ENCODE measurements at places on chromosomes 12 and 14. TPM values are rescaled to one million over a fixed set of nuclear protein-coding genes. Genes with fewer than 3 reads are reported as not detected.

Gene SAMD15
- polyA plus RNA-seq, result 12.7 TPM

Gene NCAPD2
- polyA plus RNA-seq, result 83.5 TPM

Gene FOS
- polyA plus RNA-seq, result 477 TPM

Gene KMT2D
- 57.7 TPM for polyA plus RNA-seq

DNA sequence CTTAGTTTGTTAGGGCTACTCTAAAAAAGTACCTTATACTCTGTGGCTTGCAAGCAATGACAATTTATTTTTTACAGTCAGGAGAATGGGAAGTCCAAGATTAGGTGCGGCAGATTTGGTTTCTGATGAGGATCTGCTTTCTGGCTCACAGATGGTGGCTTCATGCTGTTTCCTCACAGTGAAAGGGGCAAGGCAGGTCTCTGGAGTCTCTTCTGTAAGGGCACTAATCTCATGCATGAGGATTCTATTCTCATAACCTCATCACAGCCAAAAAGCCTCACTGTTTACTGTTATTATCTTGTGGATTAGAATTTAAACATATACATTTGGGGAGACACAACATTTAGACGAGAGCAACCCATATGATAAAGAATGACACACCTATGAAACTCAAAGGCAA is 1957.4 kb upstream of the SEL1L start:
- no peak for DNase-seq

DNA sequence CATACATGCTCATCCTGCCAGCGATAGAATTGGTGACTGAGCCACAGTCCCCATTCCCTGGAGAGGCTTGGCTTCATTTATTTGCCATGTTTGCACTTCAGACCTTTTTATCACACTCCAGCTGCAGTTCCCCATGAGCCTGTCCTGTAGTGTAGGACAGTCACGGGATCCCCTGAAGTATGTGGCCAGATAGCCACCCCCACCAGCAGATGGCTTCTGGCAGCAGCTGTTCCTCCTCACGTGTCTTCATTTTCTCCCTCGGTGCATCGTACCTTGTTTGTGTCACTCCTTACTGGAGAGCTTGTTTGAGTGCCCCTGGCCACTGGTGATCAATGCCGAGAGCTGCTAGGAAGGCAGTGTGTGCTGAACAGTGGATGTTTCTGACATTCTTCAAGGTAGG is 40.2 kb downstream of the UBE3B start:
- no peak for DNase-seq

GRCh38 chr14:99982537-99983250 is 82.5 kb upstream of the EVL start:
- DNase-seq, result peak; percentile 64

DNA sequence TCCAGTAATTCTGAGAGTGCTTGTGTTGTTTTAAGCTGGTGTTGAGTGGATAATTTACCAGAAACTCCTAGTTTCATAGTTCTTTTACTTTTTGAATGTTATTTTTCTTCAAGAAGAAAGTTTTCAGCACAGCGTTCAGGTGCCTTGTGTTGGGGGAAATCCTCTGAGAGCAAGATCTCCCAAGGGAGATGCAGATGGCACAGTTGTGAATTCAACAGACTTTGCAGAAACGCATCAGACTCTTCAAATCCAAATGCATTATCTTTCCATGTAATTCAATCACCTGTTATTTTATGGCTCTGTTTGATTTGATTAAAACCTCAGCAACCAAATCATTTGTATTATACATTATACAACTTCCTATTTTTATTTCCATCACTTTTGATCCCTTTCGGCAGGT is 439.9 kb downstream of the EGLN3 start:
- no peak for DNase-seq

GRCh38 chr14:93458234-93458633 is 27.5 kb downstream of the UNC79 start:
- no peak for DNase-seq

DNA sequence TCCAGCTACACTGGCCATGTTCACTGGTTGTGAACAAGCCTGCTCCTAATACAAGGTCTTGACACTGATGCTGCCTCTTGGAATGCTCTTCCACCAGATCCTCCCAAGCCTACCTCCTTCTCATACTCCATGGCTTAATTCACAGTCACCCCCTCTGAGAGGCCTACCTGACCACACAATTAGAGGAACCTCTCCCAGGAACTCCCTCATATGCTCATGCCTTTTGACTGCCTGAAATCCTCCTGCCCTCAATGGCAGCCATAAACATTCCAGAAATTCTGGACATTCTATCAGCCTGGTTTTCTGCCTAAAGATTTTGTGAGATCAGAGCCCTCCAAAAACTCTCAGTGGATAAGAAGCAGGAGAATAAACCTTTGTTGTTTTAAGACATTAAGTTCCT is 340.2 kb downstream of the C12orf75 start:
- DNase-seq, result no peak

DNA sequence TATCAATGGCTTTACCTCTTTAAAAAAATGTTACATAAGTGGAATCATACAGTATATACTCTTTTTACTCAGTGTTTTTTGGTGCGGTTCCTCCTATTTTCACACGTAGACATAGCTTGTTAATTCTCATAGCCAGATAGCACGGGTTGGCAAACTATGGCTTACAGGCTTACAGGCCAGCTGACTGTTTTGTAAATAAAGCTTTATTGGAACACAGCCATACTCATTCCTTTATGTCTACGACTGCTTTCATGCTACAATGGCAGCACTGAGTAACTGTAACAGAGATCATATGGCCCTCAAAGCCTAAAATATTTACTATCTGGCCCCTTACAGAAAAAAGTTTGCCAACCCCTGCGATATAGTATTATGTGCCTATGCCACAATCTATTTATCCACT is 5.8 kb upstream of the DAAM1 start:
- DNase-seq, result no peak

DNA sequence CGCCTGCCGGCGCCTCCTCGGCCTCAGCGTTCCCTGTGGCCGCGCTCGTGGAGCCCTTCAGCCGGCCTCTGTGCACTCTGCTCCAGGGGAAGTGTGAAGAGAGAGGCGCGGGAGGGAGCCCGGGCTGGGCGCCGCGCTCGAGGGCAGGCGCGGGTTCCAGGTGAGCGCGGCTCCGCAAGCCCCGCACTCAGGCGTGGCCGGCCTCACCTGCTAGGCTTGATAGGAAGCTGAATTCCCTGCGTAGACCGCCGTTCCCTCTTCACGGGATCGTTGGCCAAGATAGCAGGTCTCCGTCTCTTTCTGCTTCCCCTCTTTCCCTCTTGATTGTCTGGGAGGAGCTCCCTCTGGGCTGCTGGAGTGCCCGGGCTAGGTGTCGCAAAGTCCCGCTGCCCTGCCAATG is 89.7 kb downstream of the ASCL4 start:
- DNase-seq, result no peak

Measured in left kidney (tissue), 8 donors.